ENCODE measurements at places on chromosomes 7 and 10. TPM values are rescaled to one million over a fixed set of nuclear protein-coding genes. Genes with fewer than 3 reads are reported as not detected.

- DNase-seq: peak; percentile 22
Observed at GRCh38 chr10:51878695-51879094, 179.3 kb upstream of the CSTF2T start.

GRCh38 chr7:27697861-27698430, 35.3 kb upstream of the HIBADH start:
- peak; percentile 64 for DNase-seq

Gene VWA2
- total RNA-seq: 1.8 TPM

GRCh38 chr10:1413256-1413655, 324.1 kb downstream of the ADARB2 start:
- no peak for DNase-seq

- DNase-seq: peak; percentile 10
Observed at GRCh38 chr10:103397191-103397825, 882 bp downstream of the PDCD11 start.

Gene AMPH
- not detected for total RNA-seq
